Endodermal cell (in vitro differentiated cells): ENCODE measurements at places on chromosomes 11 and 22.

- DNase-seq: no peak
These were observed 644.1 kb downstream of the OPCML start for GRCh38 chr11:132888226-132888625.

DNA sequence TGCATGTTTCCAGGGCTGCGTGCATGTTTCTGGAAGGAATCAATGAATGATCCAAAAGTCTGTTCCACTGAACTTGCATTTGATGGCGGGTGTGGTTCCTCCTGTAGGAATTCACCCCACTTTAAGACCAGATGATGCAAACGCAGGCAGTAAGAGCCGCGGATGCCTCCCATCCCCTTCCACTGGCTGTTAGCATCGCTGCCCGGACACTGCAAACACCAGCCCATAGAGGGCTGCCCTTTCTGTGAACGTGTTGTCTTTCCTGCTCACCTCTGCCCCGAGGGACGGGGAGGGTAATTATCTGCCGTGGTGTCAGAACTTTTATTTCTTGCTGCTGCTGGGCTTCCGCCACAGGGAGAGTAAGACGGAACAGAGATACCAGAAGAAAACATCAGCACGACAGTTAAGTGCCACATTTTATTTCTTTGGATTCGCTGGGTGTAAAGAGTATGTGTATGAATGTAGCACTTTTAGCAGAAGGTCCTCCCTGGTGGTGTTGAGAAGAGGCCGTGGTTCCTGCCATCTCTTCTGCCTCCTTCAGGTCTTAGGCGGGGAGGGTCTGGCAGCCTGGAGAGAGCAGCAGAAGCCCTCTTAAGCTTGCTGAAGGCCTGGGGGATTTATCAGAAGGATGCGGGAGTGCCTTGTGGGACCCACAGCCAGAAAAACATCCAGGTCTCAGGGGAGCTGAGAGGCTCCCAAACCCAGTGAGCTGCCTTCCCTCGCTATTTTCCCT lies 53.2 kb upstream of the NECTIN1 start:
- DNase-seq: peak; percentile 76

DNA sequence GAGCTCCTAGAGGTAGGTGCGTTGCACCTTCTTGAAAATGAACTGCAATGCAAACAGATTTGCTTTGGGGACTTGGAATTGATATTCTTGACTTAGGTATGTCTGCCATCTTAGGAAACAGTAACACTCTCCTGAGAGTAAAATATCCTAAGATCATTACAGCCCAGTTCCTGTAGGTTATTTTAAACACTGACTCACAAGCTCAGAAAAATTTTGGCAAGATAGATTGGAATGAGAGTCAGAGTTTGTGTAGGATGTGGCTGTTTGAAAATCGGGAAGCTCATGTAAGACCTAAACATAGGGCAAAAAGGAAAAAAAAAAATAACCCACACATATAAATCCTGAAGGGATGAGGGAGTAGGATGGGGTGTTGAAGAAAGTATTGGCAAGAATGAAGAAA lies 377.0 kb upstream of the LRRC4C start:
- DNase-seq: no peak

GRCh38 chr11:66328302-66329144 lies 7.7 kb downstream of the RIN1 start:
- peak; percentile 96 for DNase-seq

DNA sequence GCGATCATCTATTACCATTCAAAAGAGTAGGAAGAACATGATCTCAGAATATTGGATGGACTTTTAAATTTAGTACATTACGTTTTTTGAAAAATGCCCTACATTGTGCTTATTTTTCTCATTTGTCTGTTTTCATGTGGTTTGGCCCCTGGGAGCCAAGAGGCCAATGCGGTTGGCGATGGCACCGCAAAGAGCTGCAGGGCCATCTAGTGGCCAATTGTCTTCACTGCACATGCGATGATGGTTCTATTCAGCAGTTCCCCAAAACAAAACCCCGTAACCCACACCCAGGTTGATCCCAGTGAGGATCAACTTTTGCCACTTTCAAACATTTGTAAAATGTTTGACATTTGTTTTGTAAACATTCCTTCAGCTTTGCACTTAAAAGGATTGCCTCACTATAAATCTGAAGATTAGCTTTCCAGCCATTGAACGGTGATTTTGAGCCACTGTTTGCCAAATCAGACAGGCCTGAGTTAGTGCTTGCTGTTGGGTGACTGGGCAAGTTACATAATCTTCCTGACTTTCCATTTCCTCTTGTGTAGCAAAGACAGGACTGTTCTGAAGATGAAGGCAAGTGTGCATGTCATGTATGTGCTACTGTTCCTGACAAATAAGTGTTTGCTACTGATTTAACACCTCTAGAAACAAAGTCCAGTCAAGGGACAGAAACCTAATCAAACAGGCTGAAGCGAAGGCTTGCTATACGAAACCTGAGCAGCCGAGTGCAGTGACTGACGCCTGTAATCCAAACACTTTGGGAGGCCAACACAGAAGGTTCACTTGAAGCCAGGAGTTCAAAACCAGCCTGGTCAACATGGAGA lies 29.2 kb upstream of the XBP1 start:
- peak; percentile 91 for DNase-seq

GRCh38 chr11:129313541-129314297 lies 61.9 kb upstream of the BARX2 start:
- no peak for DNase-seq

- DNase-seq: no peak
These were observed 600 bp upstream of the ESAM start for GRCh38 chr11:124762624-124763155.

GRCh38 chr11:19614370-19614940 lies 98.2 kb upstream of the NAV2 start:
- DNase-seq: no peak

- no peak for DNase-seq
These were observed 26.1 kb upstream of the IGSF9B start for GRCh38 chr11:133982876-133983275.
